ENCODE measurements at places on chromosomes 3 and 15.

DNA sequence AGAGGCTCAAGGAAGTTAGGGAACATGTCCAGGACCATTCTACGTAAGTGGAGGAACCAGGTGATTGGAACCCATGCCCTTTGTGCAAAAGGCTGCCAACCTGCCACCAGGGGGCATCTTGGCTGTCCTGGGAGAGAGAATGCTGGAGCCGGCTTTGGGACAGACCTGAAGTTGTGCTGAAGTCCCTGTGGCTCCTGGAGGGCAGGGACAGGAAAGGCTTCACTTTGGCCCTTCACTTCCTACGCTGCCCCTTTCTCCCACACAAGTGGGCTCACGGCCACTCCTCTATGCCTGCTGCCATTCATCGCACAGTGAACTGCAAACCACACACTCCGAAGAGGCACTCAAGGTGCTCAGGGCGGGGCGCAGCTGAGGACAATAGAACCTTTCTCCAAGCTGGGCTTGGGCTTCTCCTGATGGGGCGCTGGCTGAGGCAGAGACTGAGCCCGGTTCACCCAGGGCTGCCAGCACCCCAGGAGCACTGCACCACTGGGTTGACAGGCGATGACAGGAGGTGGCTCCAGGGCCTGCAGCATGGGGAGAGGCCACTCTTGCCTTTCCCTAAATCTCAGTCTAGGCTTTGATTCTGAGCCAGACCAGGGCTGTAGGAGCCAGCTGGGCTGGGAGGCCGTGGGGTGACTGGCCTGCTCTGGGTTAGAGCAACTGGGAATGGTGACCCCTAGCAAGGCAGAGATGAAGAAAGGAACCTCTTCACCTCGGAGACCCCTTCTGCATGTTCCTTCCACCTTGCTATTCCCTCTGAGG lies 8.4 kb downstream of the SHF start:
- peak; percentile 35 for DNase-seq

DNA sequence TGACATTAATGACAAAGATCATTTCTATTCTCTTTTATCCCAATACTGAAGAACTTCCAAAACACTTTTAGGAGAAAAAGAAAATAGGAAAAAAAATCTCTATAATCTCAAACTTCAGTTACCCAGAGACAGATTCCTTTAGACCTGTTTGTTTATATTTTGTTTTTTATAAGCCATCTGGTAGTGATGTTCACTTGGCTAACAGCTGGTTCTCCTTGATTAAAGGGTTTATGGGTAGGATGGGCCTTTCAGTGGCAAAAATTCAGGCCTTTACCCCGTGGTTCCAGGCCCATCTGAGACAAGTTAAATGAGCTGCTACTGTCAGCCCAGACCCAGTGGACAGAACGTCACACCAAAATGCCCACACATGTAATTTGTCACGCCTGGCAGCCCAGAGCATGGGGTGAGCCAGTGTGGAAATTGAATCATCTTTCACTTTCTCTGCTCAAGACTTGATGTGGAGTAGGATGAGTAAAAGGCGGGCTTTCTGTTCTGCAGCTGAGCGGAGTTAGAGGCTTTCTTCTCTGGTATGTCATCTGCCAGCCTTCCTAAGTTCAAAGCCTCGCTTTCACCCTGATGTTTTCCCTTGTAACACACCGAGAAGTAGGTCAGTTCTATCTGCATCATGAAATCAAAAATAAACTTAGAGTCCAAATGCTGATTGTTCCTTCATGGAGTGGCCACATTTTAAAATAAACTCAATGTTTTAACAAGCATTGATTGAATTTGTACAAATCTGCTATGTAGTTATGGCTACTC lies 62.5 kb upstream of the SKOR1 start:
- DNase-seq, result peak; percentile 15

- DNase-seq, result peak; percentile 60
Observed at GRCh38 chr3:72082186-72082715, 297.3 kb upstream of the PROK2 start.

DNA sequence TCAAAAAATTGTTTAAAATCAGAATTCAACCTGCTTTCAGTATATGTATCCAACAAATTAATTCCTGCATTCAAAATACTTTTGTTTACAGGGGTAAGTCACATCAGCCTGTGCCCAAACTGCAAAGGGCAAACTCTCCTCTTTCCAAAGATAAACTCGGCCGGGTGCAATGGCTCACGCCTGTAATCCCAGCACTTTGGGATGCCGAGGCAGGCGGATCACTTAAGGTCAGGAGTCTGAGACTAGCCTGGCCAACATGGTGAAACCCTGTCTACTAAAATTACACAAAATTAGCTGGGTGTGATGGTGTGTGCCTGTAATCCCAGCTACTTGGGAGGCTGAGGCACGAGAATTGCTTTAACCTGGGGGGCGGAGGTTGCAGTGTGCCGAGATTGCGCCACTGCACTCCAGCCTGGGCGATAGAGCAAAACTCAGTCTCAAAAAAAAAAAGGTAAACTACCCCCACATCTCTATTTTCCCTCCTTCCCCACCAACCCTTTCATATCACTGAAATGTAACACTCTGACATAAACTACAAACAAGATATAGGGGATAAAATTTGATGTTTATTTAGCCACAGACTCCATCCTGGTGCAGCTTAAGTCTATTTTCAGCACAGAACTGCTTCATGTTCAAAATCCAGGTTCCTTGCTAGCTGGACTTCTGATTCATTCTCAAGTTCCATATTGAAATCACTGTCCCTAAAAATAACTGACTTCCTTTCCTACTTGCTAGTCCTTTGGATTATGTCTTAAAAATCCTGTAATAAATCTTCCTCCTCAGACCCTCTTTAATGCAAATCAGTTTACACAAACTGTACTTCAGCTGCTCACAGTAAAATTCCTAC lies 15.4 kb downstream of the UBP1 start:
- DNase-seq, result no peak

GRCh38 chr3:22615790-22616189 lies 587.3 kb upstream of the UBE2E2 start:
- no peak for DNase-seq

DNA sequence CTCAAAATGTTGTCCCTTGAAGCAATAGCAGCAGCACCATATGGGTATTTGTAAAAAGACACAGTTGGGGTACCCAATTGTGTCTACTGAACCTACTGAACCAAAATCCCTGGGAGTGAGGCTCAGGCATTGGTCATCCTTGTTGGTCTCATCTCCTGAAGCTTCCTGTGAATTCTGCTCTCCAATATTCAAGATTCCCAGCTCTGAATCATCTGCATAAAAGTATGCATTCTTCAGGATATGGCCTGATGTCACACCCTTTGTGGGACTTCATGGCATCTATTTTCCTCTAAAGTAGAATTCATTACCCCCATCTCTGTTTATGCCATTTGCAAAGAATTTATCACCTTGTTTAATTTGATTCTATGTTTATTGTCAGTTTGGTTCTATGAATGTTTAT lies 13.3 kb upstream of the PTX3 start:
- DNase-seq, result no peak

- no peak for DNase-seq
Observed at GRCh38 chr3:2714834-2715233, 395.3 kb downstream of the IL5RA start.

GRCh38 chr15:68206711-68207151 lies 1.6 kb upstream of the CALML4 start:
- no peak for DNase-seq

DNA sequence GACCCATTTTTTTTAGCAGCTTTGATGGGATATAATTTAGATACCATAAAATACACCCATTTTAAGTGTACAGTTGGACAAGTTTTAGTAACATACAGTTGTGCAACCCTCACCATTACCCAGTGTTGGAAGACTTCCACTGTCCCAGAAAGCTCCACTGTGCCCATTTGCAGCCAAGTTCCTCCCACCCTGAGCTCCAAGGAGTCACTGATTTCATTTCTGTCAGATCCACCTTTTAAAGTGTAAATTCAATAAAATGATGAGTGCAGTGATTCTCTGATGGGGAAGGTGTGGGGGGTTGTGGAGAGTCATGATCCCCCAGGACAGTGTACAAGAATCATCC lies 93.2 kb upstream of the IGF1R start:
- DNase-seq, result no peak

GRCh38 chr3:56025326-56025725 lies 442.9 kb downstream of the ERC2 start:
- peak; percentile 8 for DNase-seq
